ENCODE measurements at places on chromosomes 11 and 22.
A peak's percentile ranks its signal among the peaks of the same experiment; 100 is the strongest.

GRCh38 chr11:10633261-10633660 lies 60.3 kb downstream of the IRAG1 start:
- DNase-seq: no peak

GRCh38 chr22:19109198-19110063 lies 12.8 kb downstream of the DGCR2 start:
- DNase-seq: no peak

DNA sequence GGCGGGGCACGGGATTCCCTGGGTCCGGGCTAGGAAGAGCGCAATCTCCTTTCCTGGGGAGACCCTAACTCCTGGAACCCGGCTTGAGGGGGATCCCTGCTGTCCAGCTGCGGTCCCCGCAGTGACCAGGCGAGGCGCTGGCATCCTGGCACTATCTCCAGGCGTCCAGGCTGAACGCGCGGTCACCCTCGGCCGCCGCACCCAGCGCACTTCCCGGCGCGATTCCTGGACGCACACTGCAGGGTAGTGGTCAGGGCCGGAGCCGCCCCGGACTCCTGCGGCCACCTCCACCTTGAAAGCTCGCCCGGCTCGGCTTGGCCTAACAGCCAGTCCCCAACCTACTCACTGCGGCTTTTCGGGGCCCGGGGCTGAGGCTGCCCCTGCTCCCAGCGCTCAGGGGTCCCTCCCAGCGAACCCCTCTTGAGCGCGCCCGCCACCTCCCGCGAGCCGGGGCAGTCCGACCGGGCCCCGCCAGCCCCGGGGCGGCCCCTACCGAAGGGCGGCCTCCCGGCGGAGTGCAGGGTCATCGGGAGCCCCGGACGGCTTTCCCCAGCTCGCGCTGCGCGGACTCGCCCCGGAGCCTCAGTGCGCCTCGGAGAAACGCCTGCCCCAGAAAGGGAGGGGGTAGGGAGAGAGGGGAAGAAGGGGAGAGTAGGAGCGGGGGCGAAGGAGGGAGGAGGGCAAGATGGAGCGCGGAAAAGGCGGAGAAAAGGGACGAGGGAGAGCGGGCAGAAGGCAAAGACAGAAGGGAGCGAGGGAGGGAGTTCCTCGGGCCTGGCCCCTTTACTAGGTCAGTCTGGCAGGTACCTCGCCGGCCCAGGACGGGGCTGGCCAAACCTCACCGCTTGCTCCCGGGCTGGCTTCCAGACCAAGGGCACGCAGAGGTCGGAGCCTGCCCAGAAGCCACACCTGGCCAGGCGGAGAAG lies 1.0 kb downstream of the POU2AF3 start:
- DNase-seq: peak; percentile 75

- peak; percentile 13 for DNase-seq
Observed at GRCh38 chr22:49967706-49968208, 7.2 kb downstream of the PIM3 start.

DNA sequence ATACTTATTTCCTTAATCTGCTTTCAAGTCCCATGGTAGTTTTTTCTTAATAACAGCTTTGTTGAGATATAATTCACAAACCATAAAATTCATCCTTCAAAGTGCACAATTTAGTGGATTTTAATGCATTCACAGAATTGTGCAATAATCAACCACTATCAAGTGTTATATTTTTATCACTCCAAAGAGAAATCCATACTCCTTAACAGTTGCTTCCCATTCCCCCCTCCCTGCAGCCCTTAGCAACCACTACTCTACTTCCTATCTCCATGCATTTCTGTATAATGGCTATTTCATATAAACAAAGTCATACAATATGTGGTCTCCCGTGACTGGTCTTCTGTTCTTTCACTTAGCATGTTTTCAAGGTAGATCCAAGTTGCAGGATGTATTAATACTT lies 18.8 kb upstream of the NUP50 start:
- DNase-seq: no peak

GRCh38 chr22:30348809-30349208 lies 7.9 kb downstream of the SF3A1 start:
- DNase-seq: no peak

- no peak for DNase-seq
Observed at GRCh38 chr22:49779853-49780697, 47.6 kb downstream of the BRD1 start.

GRCh38 chr22:38236786-38237185 lies 35.0 kb downstream of the MAFF start:
- no peak for DNase-seq

GRCh38 chr11:132072044-132072857 lies 701.8 kb downstream of the NTM start:
- DNase-seq: no peak

- no peak for DNase-seq
Observed at GRCh38 chr11:96524475-96524874, 134.7 kb downstream of the JRKL start.

- peak; percentile 42 for DNase-seq
Observed at GRCh38 chr11:45677770-45678512, 12.5 kb upstream of the CHST1 start.

DNA sequence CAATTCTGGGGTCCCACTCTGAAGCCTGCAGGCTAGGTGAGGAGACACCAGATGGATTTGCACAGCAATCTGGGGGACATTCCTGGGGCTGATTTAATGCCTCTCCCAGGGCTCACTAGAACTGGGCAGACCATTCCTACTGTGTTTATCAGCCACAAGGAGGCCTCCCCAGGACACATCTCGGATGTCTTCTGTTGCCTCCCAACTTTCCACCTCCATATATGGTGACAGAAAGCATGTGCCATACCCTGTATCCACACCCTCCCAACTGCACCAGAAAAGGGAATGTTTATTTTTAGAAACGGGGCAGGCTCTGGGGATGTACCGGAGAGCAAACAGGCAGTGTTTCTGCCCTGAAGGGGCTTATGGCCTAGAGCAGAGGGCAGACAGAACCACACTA lies 181.8 kb downstream of the CSNK2A3 start:
- no peak for DNase-seq

DNA sequence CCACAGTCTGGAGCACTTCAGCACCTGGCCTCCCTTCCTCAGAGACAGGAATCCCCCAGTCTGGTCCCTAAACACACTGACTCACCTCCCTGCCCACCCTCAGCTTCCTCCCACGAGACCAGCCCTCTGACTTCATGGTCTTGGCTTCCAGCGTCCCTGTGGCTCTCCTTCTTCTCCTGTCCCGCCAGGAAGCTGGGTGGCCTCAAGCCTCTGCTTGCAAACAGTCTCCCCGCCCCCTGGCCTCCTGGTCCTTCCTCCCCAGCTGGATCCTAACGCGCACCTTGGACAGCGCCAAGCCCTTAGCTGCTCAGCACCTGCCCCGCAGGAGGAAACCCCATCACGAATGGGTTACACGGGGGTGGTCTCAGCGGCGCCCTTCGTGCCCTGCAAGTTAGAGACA lies 4.5 kb downstream of the NCF4 start:
- DNase-seq: peak; percentile 31
